ENCODE measurements at places on chromosomes 7 and 10.

DNA sequence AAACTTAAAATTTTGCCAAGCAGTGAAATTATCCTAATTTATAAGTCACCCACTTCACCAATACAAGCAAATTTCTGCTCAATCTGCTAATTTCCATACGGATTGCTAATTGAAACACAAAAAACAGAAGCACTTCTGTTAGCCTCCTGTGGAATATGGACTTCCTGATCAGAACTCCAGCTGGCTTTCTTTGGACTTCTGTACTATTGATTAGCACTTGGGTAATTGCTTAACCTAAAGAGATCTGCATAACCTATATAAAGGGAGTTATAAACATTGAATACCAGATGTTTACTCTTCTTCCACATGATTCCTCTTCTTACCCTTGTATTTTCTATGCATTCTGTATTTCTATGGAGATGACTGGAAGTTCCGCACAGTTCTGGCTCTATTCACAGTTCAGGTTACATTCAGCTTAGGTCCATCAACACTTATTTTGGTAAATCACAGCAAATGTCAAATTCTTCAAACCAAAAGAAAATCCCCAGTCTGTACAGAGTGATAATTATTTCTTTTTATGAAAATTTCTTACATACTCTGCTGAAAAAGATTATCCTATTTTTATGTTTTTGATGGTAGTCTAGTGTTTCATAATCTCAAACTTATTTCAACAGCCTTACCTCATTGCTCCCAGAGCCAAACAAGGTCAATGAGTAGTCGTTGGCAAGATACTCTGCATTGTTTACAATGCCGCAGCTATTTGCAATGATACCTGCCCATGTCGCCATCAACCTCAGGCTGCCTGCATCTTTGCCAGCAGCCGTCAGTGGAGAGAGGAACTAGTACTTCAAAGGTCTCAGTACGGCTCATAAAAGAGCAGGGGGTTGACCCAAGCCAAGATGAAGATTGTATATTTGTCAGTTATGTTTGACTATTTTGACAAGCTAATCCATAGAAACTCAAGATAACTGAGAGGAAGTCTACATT lies 225.6 kb downstream of the AHR start:
- no peak for DNase-seq

- DNase-seq, result no peak
Measured at GRCh38 chr10:86595496-86595895, 58.9 kb upstream of the OPN4 start.

DNA sequence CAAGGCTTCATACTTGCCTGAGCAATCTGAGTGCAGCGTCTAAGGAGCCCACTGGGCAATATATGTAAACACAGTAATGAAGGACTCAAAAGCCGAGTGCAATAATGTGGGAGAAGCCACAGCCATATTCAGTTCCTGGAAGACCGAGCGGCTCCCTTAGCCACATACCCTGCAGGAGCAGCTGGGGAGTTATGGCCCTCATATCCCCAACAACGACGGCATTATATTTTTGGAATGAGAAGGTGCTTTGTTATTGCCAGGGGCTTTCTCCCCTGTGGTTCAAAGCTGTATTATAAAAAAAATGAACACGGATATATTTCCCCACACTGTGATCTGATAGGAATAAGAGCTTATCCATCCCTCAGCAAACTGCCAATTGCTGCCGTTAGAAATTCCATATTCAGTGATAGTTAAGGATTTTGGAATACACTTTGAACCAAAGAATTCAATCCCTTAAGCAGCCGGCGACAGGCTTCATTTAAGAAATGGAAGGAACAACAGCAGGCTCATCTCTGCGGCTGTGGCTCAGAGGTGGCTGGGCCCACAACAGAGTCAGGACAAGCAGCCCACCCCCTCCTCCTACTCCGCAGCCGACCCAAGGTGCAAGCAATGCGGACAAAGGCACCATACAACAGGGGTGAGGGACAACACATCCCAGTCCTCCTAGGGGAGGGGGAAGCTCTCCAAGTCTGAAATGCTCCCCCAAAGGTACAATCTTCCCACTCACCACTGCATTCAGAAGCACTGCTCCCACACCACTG lies 77.2 kb downstream of the TNS3 start:
- DNase-seq, result no peak

DNA sequence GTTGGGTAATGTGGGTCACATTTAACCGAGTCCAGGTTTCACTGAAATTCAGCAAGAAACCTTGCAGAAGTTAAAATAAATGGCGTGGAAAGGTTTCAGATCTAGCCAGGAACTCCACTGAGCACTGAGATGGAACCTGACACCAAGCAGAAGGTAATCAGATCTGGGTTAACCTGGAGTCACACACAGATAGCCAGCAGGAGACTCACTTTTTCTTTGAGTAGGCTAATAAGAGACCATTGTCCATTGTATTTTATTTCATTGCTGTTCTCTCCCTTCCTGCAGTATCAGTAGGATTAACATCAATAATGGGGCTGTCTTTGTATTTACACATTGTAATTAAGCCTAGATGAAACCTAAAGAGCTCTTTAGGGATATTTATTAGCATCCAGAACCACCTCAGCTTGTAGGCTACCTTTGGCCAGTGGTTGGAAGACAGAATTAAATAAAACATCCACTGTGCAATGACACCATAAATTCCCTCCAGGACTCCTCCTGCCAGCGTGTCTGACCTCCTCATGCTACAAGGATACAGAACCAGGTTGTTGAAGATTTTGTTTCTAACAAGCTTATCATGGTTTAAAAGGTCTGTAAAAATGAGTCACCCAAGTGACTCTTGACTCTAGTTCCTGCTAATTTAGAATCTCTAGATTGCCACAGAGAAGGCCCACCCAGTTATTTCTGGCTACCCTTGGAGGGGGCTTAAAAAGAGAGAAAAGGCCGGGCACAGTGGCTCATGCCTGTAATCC lies 151.1 kb downstream of the SORCS1 start:
- no peak for DNase-seq

GRCh38 chr10:112813866-112814591 lies 136.0 kb upstream of the TCF7L2 start:
- DNase-seq, result no peak

DNA sequence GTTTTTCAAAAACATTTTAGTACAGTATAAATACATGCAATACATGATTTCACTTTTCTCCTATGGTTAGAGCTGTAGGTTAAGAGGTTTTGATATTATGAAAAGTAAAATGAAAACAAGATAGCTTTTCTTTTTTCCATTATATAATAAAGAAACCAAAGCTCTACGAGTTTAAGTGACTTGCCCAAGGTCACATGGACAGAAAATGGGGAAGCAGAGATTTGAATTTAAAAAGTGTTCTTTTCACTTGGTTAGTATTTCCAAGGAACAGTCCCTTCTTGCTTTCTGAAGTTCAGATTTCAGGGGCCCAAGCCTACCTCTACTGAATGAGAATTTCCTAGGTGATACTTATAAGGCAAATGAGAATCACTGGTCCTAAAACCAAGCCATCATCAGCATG lies 13.2 kb upstream of the MAP3K8 start:
- DNase-seq, result no peak

DNA sequence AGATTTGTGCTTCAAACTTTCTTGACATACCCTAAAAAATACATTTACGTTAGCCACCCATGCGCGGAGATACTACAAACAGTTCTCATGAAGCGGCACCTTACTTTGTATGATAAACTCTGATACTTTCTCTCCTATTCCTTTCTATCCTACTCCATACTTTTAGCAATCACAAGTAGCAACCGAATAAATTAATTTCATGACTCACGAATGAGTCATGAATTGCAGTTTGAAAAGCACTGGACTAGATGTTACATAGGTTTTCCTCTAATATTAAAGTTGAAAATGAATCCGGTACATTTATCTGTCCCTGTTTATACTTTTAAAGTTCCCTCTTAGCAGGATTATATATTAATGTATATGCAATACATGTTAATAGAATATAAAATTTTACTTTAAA lies 67.6 kb downstream of the CUBN start:
- no peak for DNase-seq

DNA sequence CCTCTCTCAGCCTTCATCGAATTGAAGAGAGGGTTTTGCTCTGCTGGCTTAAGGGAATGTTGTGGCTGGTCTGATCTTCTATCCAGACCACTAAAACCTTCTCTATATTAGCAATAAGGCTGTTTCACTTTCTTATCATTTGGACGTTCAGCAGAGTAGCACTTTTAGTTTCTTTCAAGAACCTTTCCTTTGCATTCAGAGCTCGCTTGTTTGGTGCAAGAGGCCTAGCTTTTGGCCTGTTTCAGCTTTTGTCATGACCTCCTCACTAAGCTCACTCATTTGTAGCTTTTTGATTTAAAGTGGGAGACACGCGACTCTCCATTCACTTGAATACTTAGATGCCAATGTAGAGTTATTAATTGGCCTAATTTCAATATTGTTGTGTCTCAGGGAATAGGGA lies 3.9 kb downstream of the MPP7 start:
- DNase-seq, result no peak

GRCh38 chr10:105837951-105838350 lies 1196.9 kb downstream of the SORCS3 start:
- DNase-seq, result no peak

DNA sequence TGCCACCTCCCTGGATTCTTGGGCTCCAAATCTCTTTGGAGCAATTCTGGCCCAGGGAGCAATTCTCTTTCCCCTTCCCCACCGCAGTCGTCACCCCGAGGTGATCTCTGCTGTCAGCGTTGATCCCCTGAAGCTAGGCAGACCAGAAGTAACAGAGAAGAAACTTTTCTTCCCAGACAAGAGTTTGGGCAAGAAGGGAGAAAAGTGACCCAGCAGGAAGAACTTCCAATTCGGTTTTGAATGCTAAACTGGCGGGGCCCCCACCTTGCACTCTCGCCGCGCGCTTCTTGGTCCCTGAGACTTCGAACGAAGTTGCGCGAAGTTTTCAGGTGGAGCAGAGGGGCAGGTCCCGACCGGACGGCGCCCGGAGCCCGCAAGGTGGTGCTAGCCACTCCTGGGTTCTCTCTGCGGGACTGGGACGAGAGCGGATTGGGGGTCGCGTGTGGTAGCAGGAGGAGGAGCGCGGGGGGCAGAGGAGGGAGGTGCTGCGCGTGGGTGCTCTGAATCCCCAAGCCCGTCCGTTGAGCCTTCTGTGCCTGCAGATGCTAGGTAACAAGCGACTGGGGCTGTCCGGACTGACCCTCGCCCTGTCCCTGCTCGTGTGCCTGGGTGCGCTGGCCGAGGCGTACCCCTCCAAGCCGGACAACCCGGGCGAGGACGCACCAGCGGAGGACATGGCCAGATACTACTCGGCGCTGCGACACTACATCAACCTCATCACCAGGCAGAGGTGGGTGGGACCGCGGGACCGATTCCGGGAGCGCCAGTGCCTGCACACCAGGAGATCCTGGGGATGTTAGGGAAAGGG lies 913 bp downstream of the NPY start:
- DNase-seq, result no peak

DNA sequence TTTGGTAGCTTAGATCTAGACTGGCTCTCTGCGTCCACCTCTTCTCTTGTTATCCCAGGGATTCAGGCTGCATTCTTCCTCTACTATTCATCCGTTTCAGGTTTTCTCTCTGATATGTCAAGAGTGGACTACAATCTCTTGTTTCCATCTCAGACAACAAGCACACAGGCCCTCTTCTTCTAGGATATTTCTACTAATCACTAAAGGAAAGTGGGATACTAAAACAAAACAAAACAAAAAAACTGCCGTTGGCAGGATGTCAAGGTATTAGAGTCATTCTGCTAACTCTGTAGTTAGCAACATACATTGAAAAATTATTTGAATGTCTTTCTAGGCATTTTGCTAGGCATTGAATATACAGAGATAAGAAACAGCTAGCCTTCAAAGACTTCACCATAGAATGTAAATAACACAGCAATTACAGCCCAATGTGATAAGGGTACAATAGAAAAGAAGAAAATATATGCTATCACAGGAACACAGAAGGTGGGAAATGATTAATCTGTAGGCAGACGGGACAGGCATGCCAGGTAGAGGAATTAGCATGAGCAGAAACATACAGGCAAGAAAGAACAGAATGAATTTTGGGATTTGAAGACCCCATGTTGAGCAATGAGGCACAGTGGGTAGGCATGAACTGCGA lies 210.5 kb downstream of the CSTF2T start:
- no peak for DNase-seq

- DNase-seq, result no peak
Measured at GRCh38 chr10:32167450-32167849, 111.2 kb upstream of the KIF5B start.

- DNase-seq, result peak; percentile 28
Measured at GRCh38 chr10:14653271-14654161, 121.2 kb downstream of the FAM107B start.

DNA sequence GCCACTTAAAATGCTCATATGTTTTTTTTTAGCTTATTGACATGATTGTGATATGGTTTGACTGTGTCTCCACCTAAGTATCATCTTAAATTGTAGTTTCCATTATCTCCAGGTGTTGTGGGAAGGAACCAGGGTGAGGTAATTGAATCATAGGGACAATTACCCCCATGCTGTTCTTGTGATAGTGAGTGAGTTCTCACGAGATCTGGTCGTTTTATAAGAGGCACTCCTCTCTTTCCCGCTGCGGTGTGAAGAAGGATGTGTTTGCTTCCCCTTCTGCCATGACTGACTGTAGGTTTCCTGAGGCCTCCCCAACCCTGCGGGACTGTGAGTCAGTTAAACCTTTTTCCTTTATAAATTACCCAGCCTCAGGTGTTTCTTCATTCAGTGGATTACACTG lies 80.5 kb upstream of the ETV1 start:
- no peak for DNase-seq

GRCh38 chr7:46230298-46230989 lies 309.4 kb upstream of the IGFBP3 start:
- no peak for DNase-seq

GRCh38 chr7:437329-438251 lies 82.1 kb downstream of the PDGFA start:
- DNase-seq, result no peak

GRCh38 chr7:17040716-17041115 lies 158.9 kb upstream of the AGR3 start:
- no peak for DNase-seq

- no peak for DNase-seq
Measured at GRCh38 chr10:31055573-31056251, 24.0 kb upstream of the ZNF438 start.

- no peak for DNase-seq
Measured at GRCh38 chr7:106248600-106248999, 36.2 kb downstream of the NAMPT start.

DNA sequence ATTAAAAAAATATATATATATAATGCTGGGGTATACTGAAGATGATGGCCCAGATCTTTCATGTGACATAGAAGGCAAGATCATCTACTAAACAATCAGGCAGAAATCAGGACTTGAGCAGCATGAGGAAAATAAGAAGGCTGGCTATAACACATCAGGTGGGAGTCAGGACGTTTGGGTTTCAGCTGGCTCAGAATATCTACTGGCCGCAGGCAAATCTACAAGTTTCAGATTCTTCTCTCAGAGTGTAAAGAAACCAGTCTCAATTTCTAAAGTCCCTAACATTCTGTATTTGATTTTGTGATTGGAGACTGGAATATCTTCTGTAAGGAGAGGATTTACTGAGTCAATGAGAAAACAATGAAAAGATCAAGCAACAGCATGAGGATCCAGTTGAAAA lies 37.7 kb upstream of the FAM3C start:
- no peak for DNase-seq

- DNase-seq, result no peak
Measured at GRCh38 chr10:105023211-105024111, 382.4 kb downstream of the SORCS3 start.
